ENCODE measurements at places on chromosomes 11 and 22.
A peak's percentile ranks its signal among the peaks of the same experiment; 100 is the strongest.

GRCh38 chr11:85939099-85940015, 84.2 kb downstream of the CCDC83 start:
- no peak for DNase-seq

GRCh38 chr22:19050117-19050516, 72.1 kb downstream of the DGCR2 start:
- DNase-seq: no peak

- DNase-seq: no peak
Observed at GRCh38 chr11:34936945-34937629, 20.7 kb downstream of the PDHX start.

GRCh38 chr11:65663639-65664200, 1.0 kb upstream of the RELA start:
- DNase-seq: peak; percentile 46

- DNase-seq: no peak
Observed at GRCh38 chr22:32823024-32823730, 21.7 kb downstream of the TIMP3 start.

GRCh38 chr11:94100253-94100652, 28.4 kb upstream of the PANX1 start:
- no peak for DNase-seq

GRCh38 chr11:11935536-11935935, 72.9 kb downstream of the DKK3 start:
- no peak for DNase-seq

- DNase-seq: no peak
Observed at GRCh38 chr22:26763633-26764361, 106.4 kb downstream of the MIAT start.

DNA sequence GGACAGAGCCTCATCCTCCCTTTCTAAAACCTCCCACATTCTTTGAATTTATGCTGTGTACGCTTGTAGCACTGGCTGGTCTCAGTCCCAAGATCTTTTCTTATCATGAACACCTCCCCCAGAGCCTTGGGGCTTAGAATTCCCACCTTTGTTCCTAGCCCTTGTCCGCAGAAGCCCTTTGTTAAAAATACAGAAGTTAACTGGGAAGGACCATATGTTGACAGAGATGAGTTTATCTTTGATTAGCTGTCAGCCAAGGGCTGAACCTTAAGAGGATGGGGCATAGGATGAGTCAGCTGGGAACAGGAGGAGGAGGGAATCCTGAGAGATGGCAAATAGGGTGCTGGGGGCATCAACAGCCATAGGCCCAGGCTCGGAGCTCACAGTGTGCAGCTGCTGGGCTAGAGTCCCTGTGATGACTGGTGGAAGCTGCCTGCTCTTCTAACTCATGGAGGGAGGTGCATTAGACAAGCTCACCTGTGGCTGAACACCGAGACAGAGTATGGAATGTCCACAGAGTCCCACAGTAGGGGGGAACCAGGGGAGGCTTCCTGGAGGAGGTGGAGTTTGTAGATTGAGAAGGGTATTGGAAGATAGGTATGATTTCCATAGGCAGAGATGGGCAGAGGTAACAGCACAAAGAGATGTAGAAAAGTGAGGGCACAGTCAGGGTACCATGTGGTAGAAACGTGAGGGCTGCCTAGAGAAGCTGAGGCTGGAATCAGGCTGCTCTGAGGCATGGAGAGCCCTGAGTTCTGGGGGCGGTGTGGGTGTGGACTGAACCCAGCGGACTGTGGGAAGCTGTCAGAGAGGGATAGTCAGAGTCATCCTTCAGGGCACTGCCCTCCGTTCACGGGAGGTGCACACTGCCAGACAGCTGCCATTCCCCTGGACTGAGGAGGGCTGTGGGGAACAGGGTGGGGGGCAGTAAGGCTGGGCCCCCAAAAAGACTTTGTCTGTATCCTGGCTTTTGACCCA, 9.9 kb downstream of the MICAL2 start:
- no peak for DNase-seq
